Stimulated activated CD4-positive, alpha-beta T cell treated with anti-CD3 and anti-CD28 coated beads, Interleukin-1b, Interleukin-23, amount 100 ng/mL, for 1 hour (primary cell): ENCODE measurements at places on chromosomes 3 and 15.

- DNase-seq: no peak
These were observed 10.3 kb downstream of the NCBP2 start for GRCh38 chr3:196931828-196932587.

GRCh38 chr15:35958975-35959374, 413.0 kb upstream of the DPH6 start:
- DNase-seq: no peak

GRCh38 chr3:194671511-194671899, 486 bp downstream of the LSG1 start:
- DNase-seq: no peak

DNA sequence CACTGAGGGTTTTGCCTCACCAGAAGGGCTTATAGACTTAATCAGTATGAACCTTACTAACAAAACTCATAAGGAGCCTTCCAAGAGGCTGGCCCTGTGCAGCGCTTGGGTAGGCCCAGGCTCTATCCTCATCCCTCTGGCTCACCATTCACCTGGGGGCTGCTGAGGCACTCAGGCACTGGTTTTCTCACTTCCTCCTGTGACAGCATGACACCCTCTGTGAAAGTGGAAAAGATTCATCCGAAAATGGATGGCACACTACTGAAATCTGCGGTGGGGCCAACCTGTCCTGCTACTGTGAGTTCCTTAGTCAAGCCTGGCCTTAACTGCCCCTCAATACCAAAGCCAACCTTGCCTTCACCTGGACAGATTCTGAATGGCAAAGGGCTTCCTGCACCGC, 41.3 kb downstream of the PSMD6 start:
- no peak for DNase-seq

DNA sequence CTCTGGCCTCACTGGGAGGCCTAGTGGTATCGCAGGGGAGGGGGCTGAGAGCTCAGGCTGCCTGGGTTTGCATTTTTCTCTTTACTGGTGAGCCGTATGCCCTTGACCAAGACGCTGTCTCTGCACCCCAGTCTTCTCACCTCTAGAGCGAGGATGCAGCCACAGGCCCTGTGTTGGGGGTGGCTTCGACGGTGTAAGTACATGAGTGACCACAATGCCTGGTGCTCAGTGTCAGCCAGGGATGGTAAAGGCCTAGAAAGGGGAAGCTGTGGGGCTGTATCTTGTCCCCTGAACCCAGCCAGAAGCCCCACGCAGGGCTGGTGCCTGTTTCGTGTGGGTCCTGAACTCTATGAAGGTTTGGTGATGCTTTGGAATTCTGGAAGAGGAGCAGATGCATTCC, 19.8 kb downstream of the SYNM start:
- DNase-seq: no peak

DNA sequence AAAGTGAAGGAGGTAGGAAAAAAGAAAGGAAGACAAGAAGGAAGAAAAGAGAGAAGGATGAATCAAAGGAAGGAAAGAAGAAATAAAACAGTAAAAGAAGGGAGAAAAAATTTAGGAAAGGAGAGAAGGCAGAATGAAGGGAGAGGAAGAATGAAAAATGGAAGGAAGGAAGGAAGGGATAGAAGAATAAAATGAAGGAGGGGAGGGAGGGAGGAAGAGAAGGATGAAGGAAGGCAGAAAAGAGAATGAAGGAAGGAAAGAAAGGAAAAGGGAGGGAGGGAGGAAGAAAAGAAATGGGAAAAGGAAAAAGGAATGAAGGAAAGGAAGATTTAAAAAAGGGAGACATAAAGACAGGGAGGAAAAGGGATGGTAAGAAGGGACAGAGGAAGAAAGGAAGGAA, 393.7 kb upstream of the GRM7 start:
- no peak for DNase-seq

DNA sequence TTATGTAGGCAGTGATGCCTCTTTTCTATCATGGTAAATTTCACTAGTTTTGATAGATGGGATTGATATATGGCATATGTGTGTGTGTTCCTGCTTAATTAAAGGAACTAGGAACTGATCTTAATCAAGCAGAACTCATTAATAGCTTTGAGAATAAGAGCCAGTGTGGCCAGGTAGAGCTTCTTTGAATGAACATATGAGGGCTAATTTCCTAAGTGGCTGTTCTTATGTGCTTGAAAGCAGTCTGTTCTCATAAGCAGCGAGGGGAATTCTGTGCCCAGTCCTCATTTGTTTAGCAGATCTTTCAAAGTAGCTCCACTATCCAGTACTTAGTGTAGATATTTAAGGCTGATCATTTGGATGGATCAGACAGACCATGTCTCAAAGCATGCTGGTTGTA, 164.2 kb downstream of the GABRG3 start:
- no peak for DNase-seq

GRCh38 chr15:32974691-32975090, 219.8 kb downstream of the FMN1 start:
- no peak for DNase-seq

DNA sequence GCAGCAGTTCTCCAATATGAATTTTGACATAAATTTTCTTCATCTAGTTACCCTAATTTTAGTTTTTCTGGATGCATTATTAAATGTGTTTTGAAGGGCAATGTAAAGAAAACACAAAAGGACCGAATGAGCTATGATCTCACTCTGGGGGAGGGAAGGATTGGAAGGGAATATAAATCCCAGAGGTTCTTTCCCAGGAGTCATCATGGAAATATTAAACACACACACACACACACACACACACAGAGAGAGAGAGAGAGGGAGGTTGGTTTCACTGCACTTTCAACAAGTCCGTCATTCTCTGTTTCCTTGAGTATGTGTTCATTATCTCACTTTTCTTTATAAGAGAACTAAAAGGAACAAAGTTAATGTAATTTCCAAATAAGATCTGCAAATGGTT, 70.7 kb upstream of the DCBLD2 start:
- no peak for DNase-seq

DNA sequence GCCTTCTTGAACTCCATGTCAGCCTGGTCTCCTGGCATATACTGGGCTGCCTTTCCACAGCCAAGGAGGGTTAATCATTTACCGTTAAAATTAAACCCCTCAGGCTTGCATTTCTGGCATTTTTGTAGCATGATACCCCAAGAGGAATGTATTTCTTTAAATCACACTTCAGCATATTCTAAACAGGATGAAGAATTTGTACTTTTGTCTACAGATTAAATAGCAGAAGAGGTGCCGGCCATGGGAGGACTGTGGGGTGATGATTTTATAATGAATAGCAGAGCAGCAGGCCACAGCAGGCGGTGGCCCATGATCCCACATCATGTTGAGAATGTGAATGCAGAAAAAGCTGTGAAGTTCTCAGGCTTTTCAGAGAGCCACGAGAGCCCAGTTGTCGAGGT, 90.2 kb downstream of the ARNT2 start:
- no peak for DNase-seq

- DNase-seq: no peak
These were observed 14.1 kb downstream of the IL17RD start for GRCh38 chr3:57151021-57151449.

DNA sequence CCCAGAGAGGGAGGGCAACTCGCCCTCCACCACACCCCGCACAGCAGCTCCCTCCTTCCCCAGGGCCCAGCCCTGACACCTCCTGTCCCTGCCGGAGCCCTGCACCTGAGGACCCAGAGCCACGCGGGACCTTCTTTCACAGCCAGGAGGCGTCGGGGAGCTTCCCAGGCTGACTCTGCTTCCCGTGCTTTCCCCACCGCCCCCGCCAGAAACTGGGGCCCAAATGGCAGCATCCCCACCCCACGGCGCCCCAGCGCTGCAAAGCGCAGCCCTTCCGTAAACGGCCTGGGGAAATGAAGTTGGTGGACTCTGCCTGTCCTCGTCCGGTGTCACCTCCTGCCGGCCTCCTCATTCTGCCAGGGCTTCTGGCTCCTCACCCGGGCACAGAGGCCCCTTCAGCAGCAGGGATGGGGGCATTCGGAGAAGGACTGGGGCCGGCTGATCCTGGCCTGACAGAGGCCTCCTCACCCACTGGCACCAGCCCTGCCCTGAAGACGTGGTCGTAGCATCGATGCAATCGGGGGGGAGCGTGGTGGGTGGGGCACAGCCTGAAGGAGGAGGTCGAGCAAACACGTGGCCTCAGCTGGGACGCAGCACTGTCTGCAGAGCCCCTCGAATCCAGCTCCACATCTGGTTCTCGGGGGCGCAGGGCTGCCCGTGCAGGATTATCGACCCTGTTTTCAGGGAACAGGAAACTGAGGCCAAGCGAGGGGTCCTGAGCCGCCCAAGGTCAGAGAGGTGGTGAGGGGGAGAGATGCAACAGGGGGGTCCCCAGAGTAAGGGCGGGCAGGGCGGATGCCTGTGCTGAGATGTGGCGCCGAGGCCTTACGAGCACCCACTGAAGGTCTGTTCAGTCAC, 235.4 kb downstream of the XXYLT1 start:
- DNase-seq: no peak

GRCh38 chr3:188881954-188882641, 289.7 kb upstream of the TPRG1 start:
- no peak for DNase-seq

DNA sequence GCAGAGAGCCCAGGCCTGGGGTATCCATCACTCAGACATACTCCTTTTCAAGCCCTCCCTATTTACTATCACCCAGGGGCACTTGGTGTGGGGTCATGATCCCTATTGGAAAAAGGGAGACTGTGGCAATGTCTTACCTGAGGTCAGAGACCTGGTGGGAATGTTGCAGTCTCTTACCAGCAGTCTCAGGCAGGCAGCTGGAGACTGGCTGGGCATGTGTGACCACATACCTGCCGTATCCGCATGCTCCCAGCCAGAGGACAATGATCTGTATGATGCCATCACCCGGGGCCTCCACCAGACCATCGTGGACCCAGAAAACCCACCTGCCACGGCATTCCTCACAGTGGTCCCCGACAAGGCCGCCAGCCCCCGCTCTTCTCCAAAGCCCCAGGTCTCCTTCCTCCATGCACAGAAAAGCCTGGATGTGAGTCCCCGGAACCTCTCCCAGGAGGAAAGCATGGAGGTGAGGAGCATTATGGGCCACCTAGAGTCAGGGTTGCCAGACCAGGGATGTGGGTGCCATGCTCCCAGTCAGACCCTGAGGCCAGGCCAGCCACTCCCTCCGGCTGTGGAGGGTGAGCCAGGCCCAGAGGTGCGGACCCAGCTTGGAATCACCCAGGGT, 5.9 kb downstream of the SH2D7 start:
- DNase-seq: no peak

DNA sequence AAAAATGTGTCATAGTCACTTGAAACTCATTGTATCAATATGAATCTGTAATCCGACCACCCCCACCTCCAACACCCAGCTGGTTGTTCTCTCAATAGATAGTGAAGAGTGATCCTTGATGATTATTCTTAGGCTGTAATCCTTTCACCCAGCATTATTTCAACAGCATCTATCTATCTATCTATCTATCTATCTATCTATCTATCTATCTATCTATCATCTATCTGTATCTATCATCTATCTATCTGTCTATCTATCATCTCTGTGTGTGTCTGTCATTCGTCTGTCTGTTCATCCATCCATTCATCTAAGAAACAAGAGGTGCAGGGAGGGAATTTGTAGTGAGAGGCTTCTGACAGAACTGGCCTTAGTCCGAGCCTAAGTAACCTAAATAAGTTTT, 78.7 kb upstream of the IGSF10 start:
- no peak for DNase-seq

DNA sequence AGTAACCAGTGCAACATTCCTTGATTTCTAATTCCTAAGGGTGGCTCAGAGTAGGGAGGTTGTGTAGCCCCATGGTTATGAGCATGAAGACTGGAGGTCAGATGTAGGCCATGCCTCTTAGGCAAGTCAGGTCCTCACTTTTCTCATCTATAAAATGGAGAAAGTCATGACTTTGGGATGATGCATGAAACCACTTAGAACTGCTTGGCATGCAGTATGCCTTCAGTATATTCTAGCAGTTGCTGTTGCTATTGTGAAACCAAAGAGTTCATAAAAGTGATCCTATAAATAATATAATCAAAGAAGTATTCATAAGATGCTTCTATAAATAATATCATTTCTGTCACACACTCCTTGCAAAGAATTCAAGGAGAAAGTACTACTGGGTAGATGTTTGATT, 65.5 kb downstream of the TMEM108 start:
- DNase-seq: no peak

- no peak for DNase-seq
These were observed 127.4 kb downstream of the WDR76 start for GRCh38 chr15:43954181-43954621.

DNA sequence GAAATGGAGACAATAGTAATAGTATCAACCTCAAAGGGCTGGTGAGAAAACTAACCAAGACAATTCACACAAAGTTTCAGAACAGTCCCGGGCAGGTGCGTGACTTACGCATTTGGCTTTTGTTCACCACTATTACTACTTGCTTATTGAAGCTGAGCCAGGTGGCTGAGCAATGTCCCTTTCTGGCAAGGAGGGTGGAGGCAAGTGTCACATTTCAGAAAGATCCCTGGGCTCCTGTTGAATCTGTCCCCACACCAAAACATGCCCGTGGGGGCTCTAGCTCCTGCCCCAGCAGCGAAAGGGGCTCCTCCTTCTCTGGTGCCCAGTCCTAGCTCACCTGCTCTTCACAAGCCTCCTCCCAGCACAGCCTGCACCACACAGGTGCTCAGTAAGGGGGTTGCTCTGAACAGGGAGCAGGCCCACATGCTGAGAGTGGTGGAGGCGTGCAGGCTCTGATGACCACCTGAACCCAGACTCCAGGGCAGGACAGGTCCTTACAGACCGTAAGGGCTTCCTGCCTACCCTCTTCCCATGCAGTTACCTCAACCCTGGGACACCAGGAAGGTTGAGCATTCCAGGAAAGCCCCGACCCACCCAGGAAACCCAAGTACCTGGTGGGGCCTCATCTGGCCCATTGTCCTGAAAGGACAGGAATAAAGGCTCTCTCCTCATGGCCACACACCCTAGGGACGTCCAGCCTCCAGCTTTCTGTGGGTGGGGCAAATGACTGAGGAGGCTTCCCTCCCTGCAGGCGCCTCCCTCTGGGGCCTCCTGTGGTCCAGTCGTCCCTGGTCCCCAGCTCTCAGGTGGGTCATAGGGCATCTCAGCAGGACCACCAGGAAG, 32.6 kb downstream of the SEMA7A start:
- DNase-seq: no peak

DNA sequence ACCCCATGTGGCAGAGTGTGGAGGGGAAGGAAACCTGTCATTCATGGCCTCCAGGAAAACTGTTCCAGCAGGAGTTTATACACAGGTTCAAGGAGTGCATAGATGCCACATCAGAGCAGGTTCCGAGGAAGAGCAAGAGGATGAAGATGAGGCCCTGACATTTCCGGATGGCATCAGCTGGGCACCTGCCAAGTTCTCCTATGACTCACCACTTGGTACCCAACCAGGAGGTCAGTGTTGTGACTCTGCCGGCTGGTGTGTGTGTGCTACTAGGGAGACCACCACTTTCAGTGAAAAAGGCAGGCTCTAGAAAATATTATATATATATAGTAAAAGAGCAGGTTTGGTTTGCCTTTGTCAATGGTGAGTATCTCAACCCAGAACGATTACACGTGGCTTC, 69.3 kb downstream of the NTRK3 start:
- no peak for DNase-seq

GRCh38 chr15:65577129-65577996, 33.6 kb downstream of the INTS14 start:
- no peak for DNase-seq
